Coronary artery (tissue), 2 donors: ENCODE measurements at places on chromosomes 6 and 20.

DNA sequence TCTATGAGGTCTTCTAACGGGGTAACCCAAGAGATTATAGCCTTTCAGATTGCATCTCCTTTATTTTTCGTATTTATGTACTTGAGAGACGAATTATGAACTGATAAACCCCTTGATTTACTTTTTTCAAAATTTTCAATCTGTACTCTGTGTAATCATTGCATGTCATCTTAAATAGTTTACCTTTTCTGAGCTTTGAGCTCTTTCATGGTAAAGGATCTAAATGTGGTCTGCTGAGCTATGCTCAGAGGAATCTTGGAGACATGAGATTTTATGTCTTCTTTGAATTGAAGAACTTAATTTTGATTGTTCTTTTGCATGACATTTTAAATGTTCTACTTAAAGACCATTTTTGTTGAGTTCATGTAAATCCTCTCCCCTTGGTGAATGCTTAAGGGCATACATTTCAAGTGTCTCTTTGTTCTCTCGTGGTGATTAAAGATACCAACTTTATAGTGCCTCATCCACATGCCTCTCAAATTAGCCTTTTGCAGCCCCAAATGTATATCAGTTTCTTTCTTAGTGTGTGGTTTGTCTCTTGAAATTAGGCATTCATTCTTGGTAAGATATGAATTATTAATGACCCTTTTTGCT is 116.3 kb upstream of the SCGN start:
- no peak for DNase-seq

DNA sequence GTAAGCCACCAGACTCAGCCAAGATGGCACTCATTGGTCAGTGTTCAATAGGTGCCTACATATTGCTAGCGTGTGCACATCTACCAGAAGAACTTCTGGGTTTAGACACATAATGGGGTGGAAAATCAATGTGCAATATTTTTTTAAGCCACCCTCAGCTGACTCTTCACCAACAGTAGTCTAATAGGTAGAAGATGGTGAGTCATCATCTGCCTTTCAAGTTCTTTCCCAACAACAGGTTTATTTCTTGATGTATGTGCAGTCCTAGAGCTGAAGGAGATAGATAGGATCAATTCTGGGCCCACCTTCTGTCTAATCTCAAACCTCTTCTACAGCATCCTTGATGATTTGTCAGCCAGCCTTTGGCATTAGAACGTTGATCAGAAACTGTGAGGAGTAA is 41.3 kb downstream of the IRAK1BP1 start:
- no peak for DNase-seq

GRCh38 chr20:39944861-39945260 is 744.2 kb downstream of the MAFB start:
- DNase-seq: no peak

DNA sequence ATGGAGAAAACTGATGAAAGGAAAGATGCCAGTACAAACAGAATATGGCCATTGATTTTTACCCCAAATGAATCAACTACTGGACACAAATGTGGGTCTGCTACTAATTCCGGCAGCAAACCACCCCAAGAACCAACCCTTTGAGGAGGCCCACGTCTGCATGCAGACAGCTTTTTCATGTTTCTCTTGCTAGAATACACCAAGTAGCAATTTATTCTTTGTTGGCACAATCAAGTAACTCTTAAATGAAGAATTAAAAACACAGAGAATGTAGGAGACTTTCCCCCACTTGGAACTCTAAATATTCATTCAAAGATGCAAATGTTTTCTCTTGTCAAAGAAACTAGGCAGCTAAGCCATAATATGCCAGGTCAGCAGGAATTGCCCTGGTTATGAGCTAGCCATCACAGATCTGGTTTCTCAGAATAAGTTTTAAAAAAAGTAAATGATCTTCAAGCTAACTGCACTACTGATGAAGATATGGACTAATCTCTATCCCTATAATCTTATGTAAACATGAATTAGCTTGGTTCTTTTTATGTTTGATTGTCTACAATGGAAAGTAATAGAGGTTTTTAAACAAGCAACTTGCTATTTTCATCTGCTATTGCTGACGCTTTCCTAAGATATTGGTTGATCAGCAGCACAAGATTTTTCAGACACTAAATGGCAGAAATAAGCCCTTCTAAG is 163.1 kb upstream of the THEMIS start:
- no peak for DNase-seq

DNA sequence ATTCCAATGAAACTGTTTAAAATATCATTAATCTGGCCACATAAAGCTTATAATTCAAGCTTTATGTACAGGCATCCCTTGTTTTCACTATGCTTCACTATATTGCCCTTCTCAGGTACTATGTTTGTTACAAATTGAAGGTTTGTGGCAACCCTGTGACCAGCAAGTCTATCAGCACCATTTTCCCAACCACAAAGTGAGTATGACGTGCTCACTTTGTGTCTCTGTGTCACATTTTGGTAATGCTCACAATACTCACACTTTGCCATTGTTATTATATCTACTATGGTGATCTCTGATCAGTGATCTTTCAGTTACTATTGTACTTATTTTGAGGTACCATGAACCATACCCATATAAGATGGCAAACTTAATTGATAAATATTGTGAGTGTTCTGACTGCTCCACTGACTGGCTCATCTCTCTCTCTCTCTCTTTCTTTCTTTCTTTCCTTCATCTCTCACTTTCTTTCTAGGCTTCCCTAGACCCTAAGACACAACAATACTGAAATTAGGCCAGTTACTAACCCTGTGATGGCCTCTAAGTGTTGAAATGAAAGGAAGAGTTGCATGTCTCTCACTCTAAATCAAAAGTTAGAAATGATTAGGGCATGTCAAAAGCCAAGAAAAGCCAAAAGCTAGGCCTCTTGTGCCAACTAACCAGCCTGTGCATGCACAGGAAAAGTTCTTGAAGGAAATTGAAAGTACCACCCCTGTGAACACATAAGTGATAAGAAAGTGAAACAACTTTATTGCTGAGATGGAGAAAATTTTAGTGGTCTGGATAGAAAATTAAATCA is 227.9 kb downstream of the BCAS1 start:
- DNase-seq: no peak

- DNase-seq: no peak
Measured at GRCh38 chr6:132333639-132334520, 67.4 kb downstream of the MOXD1 start.

- DNase-seq: no peak
Measured at GRCh38 chr6:161230339-161230738, 43.5 kb downstream of the AGPAT4 start.

- no peak for DNase-seq
Measured at GRCh38 chr20:34512955-34513419, 3.2 kb upstream of the DYNLRB1 start.

DNA sequence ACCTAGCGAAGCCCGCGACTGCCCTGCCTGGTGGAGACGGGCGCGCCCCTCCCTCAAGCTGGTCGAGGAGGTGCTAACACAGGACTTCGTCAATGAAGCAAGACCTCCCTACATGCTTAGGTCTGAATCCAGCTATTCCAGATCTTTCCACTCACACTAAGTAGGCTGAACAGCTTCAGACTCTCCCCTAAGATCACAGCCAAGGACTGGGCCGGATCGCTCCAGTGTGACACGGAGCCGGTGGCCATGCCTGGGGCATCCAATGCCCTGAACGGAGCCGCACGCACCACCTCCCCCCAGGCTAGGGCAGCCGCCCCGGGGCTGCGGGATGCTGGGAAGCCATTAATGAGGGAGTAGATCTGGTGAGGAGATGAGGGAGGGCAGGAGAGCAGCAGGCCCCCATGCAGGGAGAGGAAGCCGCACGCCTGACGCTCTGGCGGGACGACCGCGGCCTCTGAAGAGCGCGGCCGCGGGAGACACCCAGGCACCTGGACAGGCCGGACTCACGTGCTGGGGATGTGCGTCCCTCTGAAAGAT is 200.0 kb downstream of the WDR27 start:
- DNase-seq: no peak

DNA sequence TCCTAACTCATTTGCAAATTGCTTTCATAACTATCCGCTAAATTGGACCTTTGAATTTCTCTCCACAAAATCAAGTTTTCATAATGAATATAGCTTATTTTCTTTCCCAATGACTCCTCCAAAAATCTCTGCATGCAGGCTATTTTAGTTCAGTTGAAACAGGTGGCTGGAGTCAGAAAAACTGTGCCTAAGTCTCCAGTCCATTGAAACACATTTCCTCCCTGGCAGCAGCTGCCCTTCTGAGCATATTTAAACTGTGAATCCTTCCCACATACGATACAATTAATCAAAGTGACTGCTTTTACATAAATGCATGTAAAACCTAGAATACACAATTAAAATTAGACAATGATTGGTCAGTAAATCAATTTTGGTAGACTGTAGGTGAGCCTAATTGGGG is 344.6 kb upstream of the MARCKS start:
- DNase-seq: no peak

DNA sequence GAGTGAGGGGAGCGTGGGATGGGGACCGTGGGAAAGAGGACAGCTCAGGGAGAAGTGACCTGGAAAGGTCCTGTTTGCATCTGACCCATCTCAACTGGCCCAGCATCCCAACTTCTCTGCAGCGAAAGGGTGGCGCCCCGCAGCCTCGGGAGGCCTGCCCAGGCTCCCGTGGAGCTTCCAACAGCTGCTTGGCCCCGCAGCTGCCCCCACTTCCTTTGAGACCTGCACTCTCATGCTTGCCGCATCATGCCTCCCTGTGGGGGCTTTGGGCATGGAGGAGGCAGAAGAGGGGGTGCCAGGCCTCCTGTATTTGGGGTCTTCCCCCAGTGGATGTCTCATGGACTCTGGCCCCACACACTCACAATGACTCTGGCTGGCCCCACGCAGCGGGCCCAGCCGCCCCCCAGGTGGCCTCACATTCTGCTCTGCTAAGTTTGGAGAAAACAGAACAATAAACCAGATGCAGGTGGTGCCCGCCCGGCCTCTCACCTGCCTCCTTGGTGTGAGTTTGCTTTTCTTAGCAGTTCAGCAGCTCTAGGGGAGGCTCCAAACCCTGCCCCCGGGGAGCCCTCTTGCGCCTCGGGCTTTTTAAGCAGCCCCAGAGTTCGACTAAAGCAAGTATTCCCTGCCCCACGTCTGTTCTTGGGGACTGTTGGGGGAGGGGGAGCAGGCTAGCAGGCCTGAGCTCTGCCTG is 40.7 kb downstream of the CPXM1 start:
- DNase-seq: no peak
